Fibroblast of skin of scalp (primary cell): ENCODE measurements at places on chromosomes 5 and 9.

DNA sequence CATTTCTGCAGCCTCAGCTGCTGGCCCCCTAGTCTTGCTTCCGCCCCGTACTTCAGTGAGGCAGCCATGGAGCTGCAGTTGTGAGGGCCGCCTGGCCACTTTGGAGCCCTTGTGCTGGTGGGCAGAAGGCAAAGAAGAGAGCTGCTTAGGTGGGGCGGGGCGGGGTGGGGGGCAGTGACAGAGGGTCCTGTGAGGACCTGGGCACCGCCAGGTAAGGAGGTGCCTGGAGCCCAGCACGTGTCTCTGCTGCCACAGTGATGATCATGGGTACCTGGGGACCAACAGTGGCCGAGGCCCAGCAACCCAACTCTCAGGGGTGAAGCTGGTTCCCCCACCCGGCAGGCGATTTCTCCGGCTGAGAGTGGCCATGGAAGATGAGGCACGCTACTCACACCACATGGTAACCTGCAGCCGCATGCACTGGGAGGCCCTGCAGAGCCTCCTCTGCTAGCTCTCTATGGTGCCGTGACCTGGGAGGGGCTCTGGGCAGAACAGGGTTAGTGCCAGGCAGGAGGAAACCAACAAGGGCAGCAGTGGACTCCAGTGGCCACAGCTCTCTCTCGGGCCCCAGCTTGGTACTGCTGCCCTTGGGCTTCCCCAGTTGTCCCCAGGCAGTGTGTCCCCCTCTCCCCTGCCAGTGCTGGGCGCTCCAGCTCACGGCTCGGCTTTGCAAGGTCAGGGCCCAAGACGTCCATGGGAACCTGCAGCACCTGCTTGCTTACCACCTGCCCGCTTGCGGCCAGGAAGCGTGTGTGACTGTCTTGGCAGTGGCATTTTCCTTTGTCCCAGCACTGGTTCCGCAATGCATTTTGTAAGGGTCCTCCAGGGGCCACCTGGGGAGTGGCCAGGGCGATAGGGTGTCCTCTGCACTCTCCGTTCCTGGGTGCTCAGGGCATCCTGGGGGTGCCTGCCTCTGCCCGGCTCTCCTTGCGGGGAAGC, 24.0 kb downstream of the NDUFS6 start:
- DNase-seq = no peak

- no peak for DNase-seq
Measured at GRCh38 chr9:129352146-129352865, 174.2 kb upstream of the IER5L start.

DNA sequence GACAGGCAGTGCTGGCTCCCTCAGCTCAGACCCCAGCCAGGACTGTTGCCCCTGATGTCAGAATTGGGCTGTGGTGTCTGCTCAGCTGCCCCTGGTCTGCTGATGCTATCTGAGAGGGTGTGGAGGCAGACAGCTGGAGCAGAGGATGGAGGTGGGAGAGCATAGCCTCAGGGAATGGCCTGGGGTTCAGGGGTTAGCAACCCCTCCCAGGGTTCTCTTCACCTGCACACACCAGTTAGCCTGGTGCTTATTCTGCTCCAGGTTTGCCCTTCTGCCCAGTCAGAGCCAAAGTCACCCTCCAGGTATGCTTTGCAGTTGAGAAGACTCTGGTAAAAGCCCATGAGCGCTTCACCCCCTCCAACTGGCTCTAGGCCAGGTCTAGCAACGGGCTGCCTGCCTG, 109.8 kb downstream of the SAXO1 start:
- DNase-seq = no peak

DNA sequence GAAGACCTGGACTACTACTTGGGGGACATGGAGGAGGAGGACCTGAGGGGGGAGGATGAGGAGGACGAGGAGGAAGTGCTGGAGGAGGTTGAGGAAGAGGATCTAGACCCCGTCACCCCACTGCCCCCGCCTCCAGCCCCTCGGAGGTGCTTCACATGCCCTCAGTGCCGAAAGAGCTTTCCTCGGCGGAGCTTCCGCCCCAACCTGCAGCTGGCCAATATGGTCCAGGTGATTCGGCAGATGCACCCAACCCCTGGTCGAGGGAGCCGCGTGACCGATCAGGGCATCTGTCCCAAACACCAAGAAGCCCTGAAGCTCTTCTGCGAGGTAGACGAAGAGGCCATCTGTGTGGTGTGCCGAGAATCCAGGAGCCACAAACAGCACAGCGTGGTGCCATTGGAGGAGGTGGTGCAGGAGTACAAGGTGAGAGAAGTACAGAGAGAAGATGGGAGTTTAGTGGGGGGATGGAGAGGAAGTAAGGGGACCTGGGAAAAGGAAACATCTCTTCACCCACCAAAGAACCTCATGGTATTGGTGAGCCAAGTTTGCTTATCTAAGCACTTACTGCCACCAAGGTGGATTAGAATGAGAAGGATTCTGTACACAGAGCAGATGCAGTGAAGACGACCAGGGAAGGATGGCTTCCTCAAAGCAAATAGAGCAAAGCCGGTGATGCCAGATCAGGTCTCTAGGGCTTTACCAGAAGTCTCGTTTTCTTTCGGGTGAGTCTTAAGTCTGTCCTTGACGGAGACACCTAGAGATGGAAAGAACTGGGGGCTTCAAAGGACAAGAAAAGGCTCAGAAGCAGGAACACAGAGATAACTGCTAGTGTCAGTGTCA, 1.5 kb downstream of the TRIM41 start:
- DNase-seq = no peak

DNA sequence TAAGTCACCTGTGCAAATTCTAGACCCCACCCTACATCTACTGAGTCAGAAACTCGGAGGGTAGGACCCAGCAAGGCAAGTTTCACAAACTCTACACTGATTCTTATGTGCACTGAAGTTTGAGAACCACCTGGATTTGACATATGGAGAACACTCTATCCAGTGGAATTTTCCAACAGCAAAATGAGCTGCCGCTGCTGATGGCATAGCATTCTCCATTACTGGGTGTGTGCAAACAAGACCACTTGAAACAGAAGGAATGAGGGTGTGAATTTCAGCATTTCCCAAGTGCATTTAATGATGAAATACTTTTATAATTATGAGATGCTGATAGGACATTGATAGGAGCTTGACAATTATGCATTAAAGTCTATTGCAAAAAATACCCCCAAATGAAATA, 229.1 kb upstream of the IL12B start:
- no peak for DNase-seq

- DNase-seq = no peak
Measured at GRCh38 chr9:16625161-16625631, 245.3 kb downstream of the BNC2 start.

DNA sequence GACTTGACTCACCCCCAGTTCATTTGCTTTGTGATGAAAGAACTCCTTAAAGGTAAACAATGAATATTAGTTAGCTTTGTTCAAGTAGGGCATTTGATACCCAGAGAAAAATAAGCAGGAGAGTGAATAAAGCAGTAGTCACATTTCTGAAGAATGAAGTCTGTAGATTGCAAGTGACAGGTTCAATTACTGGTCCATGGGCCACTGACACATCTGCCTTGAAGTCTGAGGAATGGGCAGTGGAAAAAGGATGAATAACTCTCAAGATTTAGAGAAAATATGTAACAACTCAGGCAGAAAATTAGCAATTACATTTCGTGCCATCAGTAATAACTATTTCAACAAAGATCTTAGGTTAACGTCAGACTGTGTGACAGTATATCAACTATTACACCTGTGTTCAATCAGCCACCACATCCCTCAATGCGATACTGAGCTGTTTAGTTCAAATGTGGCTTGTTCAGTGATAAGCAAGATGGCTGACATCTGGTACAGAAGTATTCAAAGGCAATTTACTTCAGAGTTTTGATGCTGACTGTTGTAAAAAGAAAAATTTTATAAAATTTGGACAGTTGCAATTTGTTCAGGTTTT, 1890.7 kb upstream of the NUDT12 start:
- no peak for DNase-seq

- DNase-seq = no peak
Measured at GRCh38 chr9:68427216-68427977, 71.0 kb downstream of the PGM5 start.

- DNase-seq = no peak
Measured at GRCh38 chr5:146779211-146779869, 99.2 kb downstream of the PPP2R2B start.

- peak; percentile 14 for DNase-seq
Measured at GRCh38 chr9:132412089-132412488, 2.1 kb downstream of the CFAP77 start.

DNA sequence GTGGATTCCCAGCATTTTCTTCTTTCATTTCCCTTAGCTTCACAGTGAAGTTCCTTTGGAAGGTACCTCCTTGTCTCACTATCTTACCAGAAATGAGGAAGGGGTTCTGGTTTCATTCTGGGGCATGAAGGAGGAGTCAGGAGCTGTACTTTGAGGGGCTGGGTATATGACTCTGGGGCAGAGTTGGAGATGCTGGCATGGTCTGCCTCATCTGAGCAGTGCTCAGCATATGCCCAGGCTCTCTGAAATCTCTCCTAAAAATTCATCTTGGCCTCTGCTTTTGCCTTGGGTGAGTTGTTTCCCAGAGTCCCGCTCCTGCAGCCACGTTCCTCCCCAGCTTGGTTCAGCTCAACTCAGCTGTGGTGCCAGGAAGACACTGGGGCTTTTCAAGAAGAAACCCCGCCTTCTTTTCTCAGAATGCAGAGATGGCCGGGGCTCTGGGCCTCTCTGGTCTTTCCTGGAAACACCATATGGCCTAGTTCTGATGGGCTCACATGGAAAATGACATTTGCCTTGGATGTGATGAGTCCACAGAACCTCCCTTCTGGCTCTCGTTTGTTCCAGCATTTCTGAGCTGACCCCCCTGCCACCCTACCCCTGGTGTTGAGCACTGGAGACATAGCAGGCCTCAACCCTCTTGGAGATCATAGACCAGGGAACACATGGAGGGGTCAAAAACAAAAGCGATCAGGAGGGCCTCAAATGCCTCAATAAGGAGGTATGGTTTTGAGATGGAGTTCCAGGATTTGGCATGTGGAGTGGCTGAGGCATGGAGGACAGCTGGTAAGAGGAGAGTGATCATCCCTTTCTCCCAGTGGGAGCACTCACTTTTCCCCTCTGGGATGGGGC, 12.0 kb upstream of the TGFBR1 start:
- no peak for DNase-seq

DNA sequence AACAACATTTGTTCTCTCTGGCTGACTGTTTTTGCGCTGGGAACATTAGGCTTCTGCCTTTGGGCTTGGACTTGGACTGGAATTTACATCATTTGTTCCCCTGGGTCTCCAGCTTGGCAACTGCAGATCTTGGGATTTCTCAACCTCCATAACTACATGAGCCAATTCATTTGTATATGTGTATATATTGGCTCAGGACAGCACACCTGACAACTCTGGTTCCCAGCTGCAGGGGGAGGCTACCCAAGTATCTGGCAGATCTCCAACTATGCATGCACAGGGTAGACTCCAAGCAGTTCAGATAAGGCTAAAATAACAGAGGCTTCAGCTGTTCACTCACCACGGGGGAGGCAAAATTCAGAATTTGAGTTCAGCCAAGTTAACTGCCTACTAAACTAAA, 31.6 kb upstream of the F2RL1 start:
- DNase-seq = peak; percentile 79

GRCh38 chr9:71941998-71942567, 30.6 kb downstream of the C9orf85 start:
- no peak for DNase-seq

GRCh38 chr5:14257995-14258403, 114.9 kb downstream of the TRIO start:
- DNase-seq = no peak

DNA sequence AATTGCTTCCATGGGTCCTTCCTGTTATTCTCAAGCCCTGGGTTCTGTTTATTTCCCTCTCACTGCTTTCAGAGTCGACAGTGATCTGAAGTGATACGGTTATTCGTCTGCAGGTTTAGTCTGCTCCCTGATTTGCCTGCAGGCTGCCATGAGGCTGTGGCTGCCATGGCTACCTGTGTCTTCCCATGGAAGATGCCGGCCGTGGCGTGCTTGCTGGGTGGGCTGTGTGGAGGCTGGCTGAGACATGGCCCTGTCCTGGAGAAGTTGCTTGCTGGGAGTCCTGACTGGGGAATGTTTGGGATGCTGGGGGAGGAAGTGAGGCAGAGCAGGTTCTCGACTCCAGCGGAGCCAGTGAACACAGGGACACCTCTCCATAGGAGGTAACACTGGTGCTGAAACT, 104.1 kb upstream of the TBC1D2 start:
- no peak for DNase-seq

DNA sequence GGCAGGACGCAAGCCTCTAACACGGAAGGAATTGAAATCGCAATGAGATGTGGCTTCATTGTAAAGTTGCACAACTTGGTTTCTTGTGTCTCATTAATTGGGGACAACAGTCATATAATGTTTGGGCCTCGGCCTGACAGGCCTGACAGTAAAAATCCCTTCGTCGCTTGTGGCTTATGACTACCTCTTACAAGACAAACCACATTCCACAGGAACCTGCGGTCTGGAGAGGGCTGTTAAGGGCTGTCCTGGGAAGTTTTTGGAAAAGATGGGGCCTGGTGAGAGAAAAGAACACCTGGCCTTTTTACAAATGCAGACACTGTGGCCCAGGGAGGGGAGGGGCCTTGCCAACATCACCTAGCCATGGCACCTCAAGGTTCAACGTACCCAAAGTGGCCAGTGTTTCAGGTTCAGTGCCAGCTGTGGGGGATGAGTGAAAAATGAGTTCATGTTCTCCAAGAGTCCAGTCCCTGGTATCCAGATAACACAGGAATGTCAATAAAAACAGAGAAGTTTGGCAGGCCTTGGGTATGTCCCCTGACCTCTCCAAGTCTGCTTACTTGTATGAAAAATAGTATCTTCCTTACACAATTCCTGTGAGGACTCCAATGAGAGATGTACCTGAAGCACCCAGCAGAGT, 22.2 kb downstream of the SHB start:
- peak; percentile 70 for DNase-seq

- DNase-seq = no peak
Measured at GRCh38 chr9:105330201-105330600, 85.8 kb downstream of the SLC44A1 start.

- DNase-seq = no peak
Measured at GRCh38 chr5:159207222-159207685, 2.1 kb downstream of the RNF145 start.

GRCh38 chr5:74313896-74314295, 326.6 kb downstream of the ENC1 start:
- DNase-seq = no peak

DNA sequence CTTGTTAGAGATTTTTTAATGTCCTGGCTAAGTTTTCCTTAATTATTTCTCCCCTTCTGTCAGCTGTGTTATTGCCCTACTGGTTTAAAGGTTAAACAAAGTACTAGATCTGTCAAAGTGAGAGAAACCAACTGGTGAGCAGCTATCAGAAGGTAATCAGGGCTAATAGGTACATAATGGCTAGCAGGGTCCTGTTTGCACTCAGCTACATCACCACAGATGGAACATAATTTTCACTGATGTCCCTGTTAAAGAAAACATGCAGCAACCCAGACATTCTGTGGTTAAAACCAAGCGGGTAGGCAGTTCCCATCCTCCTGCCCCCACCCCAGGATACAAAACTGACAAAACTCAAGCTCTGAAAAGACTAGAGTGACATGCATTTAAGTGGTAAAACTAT, 473.9 kb downstream of the NR2F1-AS1 start:
- DNase-seq = no peak

GRCh38 chr5:180121826-180122413, 50.4 kb upstream of the RNF130 start:
- DNase-seq = no peak

- DNase-seq = no peak
Measured at GRCh38 chr5:143360755-143361154, 42.7 kb downstream of the NR3C1 start.

- no peak for DNase-seq
Measured at GRCh38 chr9:1732670-1733069, 282.5 kb upstream of the SMARCA2 start.

- peak; percentile 97 for DNase-seq
Measured at GRCh38 chr5:82334856-82335255, 56.7 kb upstream of the RPS23 start.

GRCh38 chr5:122656160-122656559, 118.7 kb upstream of the SNX2 start:
- peak; percentile 58 for DNase-seq
